ENCODE measurements at places on chromosomes 6 and 20. TPM values are rescaled to one million over a fixed set of nuclear protein-coding genes. Genes with fewer than 3 reads are reported as not detected.

DNA sequence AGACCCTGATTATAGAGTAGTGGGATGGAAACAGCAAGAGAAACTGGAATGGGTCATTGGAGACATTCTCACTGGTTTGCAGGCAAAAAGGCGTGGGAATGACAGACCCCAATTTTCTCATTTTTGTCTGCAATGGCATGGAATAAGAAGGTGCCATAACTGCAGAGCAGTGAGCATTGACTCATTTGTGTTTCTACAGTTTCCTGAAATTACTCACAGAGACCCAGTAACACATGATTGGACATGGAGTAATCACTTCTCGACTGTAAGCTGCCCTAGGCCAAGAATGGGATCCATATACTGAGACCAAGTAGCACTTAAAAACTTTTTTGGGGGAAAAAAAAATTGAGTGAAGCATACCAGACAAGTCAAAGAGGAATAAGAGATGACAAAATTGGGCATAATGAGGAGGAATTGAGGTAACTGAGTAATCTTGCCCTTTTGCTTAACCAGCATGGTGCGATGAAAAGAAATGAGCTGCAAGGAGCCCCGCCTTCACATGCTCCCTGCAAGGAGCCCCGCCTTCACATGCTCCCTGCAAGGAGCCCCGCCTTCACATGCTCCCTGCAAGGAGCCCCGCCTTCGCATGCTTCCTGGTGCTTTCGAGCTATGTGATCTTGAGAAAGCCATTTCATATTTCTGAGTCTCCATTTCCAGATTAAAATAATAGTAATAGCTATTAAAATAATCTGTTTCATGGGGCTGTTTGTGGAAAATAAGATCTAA lies 44.1 kb downstream of the NHSL1 start:
- DNase-seq: no peak

The C6orf163 gene
- polyA plus RNA-seq: 0.43 TPM

DNA sequence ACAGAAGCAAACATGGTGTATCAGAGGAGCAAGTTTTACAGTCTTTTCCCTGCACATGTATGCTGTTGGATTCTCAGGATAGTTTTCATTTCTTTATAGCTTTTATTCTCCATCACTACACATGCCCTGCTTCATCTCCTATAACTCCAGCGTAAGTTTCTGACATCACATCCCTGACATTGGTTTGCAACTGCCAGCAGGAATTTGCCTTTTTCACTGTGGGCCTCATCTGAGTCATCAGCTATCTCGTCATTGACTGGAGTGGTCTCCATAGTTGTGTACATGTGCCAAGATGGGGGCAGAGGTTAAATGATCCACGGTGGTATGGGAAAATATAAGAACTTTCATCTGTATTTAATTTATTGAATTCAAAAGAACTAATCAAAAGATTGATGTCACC lies 96.7 kb downstream of the SLX4IP start:
- DNase-seq: peak; percentile 93

- no peak for DNase-seq
Observed at GRCh38 chr20:40294747-40295146, 394.3 kb downstream of the MAFB start.

DNA sequence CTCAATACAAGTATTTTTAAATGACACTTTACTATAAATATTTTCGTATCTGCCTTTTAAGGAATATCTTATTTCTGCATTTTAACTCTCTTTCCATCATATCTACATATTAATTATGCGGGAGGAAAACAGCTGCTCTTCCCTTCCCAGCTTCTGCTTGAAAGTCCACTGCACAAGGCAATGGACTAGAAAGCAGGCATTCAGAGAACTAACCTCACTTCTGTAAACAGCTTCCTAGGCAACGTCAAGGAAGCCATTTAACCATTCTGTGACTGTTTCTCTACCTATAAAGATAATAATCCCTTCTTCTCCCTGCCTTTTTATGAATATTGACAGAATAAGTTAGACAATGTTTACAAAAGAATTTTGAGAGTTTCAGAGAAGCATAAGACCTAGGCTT lies 319.4 kb downstream of the BTBD9 start:
- DNase-seq: no peak

DNA sequence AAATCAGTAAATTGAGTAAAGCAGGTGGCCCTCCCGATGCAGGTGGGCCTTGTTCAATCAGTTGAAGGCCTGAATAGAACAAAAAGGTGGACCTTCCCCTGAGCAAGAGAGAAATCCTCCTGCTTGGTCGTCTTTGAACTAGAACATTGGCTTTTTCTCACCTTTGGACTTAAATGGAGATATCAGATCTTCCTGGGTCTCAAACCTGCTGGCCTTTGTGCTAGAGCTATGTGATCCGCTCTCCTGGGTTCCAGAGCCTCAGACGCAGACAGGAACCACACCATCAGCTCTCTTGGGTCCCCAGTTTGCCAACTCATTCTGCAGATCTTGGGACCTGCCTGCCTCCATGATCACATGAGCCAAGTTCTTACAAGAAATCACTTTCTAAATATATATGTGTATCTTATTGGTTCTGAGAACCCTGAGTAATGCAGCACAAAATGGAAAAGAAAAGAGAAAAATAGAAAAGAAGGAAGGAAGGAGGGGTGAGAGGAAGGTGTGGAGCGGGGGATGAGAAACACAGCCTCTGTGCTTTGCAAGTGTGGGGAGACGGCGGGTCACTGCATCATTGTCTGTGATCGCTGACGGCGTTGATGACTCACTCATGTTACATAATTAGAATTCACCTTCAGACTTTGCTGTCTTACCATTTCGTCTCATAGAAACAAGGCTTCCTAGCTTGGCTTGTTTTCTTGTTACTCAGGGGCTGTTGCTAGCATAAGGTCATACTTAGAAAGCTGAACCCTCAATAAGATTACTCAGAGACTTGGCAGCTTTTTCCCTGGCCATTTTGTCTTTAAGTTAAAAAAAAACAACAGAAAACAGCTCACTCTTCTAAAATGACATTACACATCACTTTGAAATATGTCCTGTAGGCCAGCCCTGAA lies 85.7 kb upstream of the NEDD9 start:
- DNase-seq: peak; percentile 98

GRCh38 chr6:137571854-137572253 lies 77.7 kb upstream of the OLIG3 start:
- DNase-seq: peak; percentile 13

Measured in IMR-90 (cell line).